ENCODE measurements at places on chromosomes 4 and X.

- no peak for DNase-seq
Observed at GRCh38 chrX:31459361-31459760, 387.5 kb upstream of the FTHL17 start.

DNA sequence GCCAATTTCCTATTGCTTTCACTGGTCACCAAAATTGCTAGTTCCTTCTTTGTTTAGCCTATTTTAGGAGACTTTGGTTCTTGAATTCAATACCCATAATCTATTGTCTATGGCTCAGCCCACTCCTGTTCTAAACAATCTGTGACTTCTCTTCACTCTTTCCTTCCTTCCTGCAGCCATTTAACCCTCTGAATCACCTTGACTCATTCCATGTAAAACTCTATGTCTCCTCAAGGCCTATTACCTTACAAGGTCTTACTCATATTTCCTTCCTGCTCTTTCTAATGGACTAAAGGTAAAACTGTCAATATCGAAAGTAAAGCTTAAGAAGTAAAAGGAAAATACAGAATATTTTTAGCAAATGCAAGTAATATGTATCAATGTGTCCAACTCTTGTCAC is 301.6 kb downstream of the ARHGAP24 start:
- DNase-seq = no peak

DNA sequence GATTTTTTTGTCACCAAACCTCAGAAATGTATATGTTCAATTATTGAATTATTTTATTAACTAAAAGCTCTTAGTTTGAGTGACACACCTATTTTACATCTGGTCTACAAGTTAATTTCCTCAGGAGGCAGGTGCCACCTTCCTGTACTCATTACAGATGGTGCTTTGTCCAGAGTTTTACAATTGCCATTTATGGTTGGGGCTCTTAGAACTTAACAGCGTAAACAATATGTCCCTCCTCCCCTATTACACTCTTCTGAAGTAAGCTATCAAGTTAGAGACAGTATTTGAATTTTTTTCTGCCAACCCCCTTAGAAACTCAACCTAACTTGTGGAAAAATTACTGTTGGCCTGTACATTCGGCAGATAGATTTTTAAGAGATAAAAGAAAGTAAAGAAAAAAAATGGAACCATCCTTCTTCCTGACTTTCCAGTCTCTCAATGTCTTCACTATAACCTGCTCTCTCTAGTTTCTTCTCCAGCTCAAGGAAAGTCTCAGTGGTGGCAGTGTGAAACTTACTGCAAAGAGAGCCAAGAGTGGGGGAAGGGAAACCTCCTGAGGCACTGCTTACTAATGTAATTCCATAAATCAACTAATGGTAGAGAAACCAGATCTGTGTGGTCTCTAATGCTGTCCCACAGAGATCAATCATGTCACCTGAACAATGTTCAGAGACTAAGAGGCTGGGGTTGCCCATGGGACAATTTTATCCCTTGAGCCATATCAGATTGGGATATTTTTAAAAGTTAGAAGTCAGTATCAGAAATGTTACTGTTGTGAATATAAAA is 7.8 kb downstream of the CXXC4 start:
- DNase-seq = peak; percentile 47

DNA sequence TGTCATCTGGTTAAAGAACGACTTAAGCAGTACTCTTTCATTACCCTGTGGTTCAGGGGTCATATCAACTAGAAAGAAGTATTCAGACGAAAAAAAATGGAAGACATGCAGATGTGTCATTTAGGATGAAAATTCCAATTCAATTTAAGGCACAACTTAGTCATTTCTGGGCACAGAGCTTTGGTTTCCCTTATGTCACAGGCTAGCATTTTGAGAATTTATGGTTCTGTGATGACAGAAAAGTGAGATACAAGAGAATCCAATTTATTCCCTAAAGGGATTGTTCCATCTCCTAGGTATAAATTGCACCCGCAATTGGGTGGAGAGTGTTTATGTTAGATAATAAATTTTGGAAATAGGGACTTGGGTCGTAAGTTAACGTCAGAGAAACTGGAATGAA is 306.6 kb downstream of the STK32B start:
- no peak for DNase-seq

GRCh38 chr4:41290479-41290878 is 33.8 kb downstream of the UCHL1 start:
- no peak for DNase-seq

- DNase-seq = no peak
Observed at GRCh38 chr4:177119021-177119471, 190.6 kb upstream of the NEIL3 start.

DNA sequence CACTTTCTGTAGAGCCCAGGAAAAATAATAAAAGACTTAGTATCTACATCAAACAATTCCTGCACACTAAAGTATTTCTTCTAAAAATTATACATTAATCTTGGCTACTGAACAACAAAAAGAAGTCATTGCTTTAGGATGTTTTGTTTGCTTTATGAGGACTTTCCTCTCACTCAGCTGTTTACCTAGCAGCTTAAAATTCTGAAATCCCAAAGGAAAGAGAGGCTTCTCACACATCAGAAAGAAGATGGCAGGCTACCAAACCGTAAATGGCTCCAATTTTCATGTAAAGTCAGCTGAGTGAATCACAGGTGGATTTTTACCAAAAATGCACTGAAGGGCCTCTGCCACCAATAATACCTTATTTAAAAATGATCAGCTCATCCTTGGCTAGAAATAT is 9.0 kb upstream of the TRPC3 start:
- no peak for DNase-seq

- DNase-seq = no peak
Observed at GRCh38 chr4:89248879-89249281, 58.7 kb downstream of the GPRIN3 start.

DNA sequence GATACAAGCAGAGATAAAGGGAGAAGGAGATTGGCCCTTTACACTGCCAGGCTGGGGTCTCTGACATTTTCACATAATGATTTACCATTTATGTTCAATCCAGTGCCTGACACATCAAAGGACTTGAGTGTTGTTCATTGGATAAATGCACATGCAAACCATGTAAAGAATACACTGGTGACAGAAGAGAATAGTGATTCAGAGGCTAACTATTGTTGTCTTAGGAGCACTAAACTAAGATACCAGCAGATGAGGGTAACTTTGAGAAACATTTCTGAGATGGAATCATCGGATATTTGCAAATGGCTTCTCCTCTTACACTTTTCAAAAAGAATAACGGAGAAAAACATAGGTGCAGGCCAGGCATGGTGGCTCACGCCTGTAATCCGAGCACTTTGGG is 67.3 kb upstream of the HHIP start:
- DNase-seq = no peak
